AML-193 (cell line): ENCODE measurements at places on chromosomes 11 and 22.

DNA sequence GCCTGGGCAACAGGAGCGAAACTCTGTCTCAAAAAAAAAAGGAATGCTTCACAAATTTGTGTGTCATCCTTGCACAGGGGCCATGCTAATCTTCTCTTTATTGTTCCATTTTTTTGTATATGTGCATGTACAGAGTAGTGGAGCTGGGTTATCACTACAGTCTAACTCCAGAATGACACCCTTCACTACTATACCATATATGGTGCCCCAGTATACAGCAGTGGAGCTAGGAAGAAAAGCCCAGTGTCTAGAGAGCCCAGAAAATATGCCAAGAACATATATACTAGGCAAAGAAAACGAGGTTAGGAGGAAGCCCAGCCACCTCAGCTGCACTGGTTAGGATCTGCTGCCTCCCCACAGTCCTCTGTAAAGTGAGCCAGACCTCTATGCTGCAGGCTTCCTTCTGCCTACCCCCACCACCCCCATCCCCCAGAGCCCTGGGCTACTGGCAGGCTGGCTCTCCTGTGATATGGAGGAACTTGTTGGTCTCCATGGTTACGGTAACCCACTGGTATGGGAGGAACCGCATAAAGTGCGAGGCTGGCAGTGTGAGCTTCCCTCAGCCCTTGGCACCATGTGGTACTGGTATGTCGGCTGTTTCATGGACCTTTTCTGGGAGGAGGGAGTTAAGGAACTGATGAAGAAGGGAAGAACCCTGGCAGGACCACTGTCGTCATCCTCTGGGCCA, 34.3 kb downstream of the RCOR2 start:
- DNase-seq: no peak

GRCh38 chr11:10920205-10920604, 62.4 kb upstream of the ZBED5 start:
- DNase-seq: peak; percentile 86

GRCh38 chr22:45554040-45554406, 51.3 kb downstream of the FBLN1 start:
- no peak for DNase-seq

- DNase-seq: no peak
These were observed 13.7 kb upstream of the SHISAL1 start for GRCh38 chr22:44326491-44326885.

GRCh38 chr11:47189100-47189834, 3.0 kb upstream of the PACSIN3 start:
- DNase-seq: no peak

DNA sequence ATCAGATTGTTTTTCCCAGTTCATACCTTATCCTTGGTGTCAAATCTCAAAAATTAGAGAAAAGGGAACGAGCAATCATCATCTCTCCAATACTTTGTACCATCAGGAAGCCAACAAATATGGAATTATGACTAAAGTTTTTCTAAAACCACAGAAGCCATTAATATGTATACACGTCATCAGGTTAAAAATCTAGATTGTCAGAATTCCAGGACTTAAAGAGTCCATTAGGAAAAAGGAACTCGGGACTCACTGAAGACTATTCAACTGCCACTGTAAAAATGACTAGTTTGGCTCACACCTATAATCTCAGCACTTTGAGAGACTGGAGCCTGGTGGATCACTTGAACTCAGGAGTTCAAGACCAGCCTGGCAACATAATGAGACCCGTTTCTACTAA, 344.4 kb upstream of the LRRC4C start:
- no peak for DNase-seq

DNA sequence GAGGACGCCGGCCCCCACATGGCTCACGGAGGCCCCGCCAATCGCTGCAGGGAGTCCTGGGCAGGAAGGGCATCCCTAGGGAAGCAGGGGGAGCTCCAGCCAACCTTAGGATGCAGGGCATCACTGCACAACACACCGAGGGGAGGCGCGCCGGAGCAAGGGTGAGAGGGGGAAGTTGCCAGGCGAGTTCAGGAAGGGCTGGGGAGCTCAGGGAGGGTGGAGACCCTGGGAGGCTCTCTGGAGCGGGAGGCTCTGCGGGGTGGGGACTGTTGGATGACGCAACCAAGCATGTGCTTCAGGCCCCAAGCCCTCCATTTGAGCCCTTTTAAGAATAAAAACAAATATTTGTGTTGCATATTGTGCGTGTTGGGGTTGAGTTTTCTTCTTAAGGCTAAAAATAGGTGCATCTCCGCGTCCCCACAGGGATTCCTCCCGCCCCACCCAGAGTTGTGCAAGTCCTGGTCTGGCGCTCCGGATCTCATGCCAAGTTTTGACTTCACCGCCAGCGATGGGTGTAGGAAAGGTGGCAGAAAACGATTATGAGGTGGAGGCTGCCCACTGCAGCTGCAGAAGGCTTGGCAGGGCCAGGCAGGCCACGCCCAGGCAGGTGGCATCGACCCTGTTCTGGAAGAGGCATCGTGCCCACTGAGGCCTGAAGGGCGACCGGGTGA, 65.2 kb downstream of the WNT7B start:
- DNase-seq: no peak

DNA sequence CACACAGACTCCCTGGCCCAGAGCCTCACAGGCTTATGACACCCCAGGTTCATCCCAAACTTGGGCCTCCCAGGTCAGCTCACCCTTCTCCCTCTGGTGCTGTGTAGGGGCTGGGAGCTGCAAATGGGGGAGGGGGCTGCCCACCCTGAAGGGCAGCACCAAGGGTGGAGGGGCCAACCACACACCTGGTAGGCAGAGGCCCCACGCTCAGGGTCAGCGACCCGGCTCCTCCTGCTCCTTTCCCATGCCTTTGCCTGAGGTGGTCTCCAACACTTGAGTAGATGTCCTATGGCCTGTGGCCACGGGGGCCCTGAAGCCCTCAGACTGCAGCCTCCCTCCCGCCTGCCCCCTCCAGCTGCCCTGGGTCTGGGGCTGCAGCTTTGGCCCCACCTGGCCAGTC, 3.4 kb downstream of the DGCR6 start:
- no peak for DNase-seq

GRCh38 chr11:119300198-119300964, 16.5 kb downstream of the MCAM start:
- no peak for DNase-seq

GRCh38 chr11:105130189-105130813, 9.3 kb downstream of the CARD18 start:
- DNase-seq: no peak
